ENCODE measurements at places on chromosomes 13 and 19.

DNA sequence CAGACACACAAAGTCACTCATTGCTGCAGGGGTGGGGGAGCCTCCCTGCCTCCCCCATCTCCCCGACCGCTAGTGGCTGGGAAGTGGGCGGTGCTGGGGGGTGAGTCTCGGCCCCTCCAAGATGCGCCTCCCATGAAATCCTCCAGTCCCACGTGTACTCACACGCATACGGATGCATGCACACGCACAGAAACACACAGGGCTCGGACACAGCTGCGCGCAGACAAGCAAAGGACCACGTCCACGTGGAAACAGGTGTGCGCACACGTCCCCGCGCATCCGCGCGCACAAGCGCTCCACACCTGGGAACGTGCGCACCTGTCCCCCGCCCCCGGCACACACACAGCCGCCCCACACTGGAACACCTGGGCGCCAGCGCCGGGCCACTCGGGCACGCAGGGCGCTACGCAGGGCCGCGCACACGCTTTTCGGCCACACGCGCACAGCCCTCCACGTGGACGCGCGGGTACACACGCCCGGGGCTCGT, 687 bp downstream of the MATK start:
- no peak for DNase-seq

DNA sequence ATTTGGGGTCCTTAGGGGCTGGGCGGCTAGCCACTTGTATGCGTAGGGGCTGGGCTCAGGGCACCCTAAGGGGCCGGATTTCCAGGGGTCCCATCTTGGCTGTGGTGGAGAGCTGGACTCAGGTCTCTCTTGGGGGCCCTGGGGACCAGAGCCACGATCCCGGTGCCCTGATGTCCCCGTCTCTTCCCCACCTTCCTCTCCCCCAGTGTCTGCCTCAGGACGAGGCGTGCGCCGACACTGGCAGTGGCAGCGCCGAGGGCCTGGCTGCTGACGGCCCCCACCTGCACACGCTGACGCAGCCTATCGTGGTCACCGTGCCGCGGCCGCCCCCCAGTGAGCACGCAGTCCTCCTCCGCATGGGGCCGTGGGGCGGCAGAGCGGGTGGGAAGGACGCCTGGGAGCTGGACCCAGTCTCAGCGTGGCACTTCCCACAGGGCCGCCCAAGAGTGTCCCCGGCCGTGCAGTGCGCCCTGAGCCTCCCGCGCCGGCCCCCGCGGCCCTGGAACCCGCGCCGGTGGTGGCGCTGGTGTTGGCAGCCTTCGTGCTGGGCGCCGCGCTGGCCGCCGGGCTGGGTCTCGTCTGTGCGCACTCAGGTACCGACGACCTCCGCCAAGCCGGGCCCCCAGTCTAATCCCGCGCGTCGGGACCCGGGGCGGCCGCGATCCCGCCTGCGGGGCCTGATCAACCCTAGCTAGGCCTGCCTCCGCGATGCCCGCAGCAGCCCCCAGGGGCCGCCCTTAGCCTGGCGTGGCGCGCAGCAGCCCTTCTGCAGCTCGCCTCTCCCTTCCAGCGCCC, 2.7 kb upstream of the SNAPC2 start:
- DNase-seq = no peak

- DNase-seq = no peak
Observed at GRCh38 chr13:106691341-106691740, 123.4 kb upstream of the ARGLU1 start.

- no peak for DNase-seq
Observed at GRCh38 chr19:7908742-7909461, 5.2 kb downstream of the MAP2K7 start.

- no peak for DNase-seq
Observed at GRCh38 chr19:38739440-38740256, 4.6 kb downstream of the CAPN12 start.

DNA sequence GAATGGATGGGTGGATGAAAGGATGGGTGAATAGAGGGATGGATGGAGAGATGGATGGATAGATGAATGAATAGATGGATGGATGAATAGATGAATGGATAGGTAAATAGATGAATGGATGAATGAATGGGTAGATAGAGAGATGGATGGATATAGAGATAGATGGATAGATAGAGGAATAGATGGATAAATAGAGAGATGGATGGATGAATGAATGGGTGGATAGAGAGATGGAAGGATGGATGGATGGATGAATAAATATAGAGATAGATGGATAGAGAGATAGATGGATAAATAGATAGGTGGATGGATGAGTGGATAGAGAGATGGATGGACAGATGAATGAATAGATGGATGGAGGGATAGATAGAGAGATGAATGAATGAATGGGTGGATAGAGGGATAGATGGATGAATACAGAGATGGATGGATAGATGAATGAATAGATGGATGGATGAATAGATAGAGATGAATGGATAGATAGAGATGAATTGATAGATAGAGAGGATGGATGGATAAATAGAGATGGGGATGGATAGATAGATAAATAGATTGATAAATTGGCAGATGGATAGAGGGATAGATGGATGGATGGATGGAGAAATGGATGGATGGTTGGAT, 106.7 kb upstream of the SOX1 start:
- no peak for DNase-seq

DNA sequence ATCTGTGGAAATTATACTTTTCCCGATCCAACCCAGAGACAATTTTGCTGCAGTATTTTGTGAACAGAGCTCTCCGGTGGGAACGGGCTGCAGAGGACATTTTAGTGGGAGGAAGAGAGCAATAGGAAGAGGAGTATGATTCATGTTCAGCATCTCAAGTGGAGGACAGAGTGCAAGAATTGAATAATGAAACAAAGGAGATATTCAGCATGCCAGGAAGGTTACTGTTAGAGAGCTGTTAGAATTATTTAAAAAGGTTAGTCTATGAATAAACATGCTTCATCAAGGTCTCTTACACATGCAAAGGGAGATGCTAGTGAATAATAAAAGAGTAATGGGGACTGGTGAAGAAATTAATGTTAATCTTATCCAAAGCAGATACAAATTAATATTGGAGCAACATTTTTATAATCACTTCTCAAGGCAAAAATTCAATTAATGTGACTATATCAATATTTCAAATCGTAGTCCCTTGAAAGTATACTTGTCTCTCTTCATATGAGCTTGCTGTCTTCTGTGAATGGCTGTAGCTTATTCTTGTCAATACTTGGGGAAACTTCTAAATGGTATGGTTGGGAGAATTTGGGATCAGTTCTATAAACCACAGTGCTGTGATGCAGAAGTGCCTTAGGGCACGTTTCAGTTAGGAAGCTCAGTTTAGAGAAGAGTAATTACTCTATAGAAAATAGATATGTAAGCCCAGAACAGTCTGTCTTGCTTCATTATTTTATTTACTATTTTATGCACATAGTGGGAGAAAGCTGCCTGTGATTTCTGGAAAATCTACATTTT, 1165.8 kb downstream of the OLFM4 start:
- no peak for DNase-seq

DNA sequence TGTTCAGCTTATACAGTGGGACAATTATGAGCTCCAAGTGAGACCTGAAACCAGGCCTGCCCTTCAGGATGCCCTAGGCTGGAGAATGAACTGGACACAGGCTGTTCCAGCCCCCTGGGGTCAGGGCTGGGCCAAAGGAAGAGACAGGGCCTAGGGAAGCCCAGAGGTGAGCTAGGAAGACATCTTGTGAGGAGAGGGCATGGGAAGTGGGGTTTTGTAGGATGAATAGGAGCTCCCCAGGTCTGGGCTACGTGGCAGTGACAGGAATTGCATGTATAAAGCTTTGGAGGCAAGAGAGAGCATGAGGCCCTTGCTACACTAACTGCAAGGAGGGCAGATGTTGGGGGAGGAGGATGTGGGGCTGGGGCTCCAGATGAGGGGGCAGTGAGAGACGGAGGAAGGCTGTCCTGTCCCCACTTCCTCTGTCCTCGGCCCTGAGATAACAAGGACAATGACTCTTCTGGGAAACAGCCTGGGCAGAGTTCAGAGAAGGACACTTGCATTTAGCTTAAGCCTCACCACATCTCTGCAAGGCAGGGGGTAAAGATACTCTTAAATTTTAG, 1.5 kb upstream of the TBXA2R start:
- DNase-seq = no peak

GRCh38 chr19:5534787-5535586, 32.8 kb downstream of the TINCR start:
- DNase-seq = no peak

DNA sequence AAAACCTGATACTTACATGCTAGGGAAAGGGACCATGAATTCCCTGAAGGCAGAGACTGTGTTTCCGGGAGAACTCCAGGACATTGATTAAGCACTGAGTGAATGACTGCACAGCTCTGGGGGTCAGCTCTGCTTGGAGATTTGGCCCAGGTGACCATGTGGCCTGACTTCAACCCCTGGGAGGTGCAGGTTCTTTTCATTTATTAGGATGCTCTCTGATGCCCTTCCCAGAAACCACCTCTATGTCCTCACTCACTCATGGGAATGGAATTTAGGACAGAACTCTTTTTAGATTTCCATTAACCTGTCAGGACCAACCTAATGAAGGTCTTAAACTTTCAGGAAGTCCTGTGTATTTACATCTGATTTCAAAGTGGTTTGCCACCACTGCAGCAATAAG, 393.3 kb upstream of the ARGLU1 start:
- no peak for DNase-seq

- DNase-seq = no peak
Observed at GRCh38 chr19:48174445-48175030, 4.1 kb downstream of the ZSWIM9 start.

GRCh38 chr19:35445826-35446593, 2.0 kb upstream of the FFAR2 start:
- no peak for DNase-seq

- no peak for DNase-seq
Observed at GRCh38 chr13:47680748-47681147, 320.3 kb downstream of the SUCLA2 start.

DNA sequence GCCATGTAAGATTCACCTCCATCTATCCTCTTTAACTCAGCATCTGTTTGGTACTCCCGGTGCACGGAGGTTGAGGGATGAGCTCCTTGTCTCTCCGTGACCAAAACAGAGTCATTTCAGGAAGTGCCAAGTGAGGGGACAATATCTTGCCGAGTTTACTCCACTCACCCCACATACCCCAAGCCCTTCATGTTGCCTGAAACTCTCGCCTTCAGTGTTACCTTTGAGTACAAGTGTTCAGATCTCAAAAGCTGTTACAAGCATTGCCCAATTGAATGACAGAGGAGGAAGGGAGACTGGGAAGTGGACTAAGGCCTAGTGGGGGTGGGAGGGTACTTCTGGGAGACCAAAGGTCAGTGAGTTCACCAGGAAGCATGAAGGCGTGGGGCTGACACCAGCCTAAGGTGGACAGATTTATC, 6.0 kb upstream of the SIGLEC12 start:
- DNase-seq = no peak

DNA sequence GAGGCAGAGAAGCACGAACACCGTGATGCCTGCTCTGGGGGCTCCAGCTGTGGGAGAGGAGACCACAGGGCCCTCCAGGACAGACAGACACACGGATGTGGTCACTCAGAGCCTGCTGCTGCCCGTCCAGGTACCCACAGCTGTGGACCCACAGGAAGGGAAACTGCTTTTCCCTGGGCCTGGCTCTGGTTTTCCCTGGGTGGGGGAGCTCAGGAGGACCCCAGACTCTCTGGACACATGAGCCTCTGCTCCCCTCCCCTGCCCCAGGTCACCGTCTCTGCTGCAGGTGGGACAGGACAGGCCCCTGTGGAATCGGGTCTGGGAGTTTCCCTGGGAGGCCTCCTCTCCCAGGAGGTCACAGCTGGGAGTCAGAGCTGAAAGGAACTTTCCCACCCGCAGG, 7.3 kb downstream of the LILRA4 start:
- no peak for DNase-seq

GRCh38 chr19:7811989-7812388, 18.0 kb upstream of the EVI5L start:
- no peak for DNase-seq

DNA sequence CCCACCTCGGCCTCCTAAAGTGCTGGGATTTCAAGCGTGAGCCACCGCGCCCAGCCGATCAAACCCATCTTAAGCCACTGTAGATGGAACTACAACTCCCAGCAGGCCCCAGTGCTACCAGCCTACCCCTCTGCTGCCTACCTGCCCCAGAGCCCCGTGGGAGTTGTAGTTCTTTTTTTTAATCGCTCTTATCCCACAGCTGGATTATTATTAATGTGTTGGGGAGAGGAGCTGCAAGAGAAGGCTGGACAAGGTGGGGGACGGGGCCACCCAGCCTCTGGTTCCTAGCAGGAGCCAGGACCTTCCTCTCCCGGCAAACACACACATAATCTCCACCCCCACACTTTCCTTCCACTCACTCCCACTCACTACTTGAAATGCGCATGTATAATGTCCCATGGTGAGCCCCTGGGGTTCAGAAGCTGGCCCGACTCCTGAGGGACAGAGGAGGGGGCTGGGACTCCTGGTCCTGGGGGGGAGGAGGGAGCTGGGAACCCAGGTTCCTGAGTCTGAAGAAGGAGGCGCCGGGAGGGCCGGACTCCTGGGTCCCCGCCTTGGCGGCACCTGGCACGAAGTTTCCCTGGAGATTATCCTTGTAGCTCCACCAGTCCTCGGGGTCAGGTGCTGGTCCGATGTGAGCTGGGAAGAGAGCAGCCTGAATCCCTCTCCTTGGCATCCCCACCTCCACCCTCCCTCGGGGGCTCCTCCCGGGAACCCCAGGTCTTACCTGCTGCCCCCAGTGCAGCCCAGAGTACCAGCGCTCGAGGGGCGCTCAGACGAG, 958 bp downstream of the CA11 start:
- DNase-seq = no peak

DNA sequence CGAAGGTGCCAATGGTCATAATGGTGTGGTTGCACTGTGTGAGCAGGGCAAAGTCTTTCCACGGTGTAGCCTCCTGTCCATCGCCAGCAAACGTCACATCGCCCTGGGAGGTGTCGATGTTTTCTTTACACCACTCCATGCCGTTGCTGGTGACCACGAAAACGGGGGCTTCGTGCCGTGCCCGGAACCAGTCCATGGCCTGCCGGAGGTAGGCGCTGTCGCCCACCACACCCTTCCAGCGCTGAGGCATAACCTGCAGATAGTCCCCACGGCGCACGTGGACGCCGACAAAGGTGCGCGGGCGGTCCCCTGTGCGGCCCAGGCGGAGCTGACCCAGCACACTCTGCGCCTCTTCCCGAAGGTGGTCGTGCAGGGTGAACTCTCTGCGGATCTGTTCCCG, 2.1 kb downstream of the FUT1 start:
- no peak for DNase-seq

- DNase-seq = no peak
Observed at GRCh38 chr19:44341794-44342193, 14.7 kb downstream of the ZNF112 start.

All from stimulated activated CD4-positive, alpha-beta T cell treated with anti-CD3 and anti-CD28 coated beads, Interleukin-1b, Interleukin-23, amount 100 ng/mL, for 1 hour (primary cell).